Left ventricle myocardium inferior (tissue), 1 donor: ENCODE measurements at places on chromosomes 11 and 22.

GRCh38 chr11:34194576-34195335, 89.3 kb downstream of the NAT10 start:
- no peak for DNase-seq

GRCh38 chr22:19636696-19637407, 77.5 kb upstream of the SEPTIN5 start:
- no peak for DNase-seq

GRCh38 chr11:117917591-117918151, 11.5 kb downstream of the TMPRSS13 start:
- DNase-seq = no peak

GRCh38 chr22:37566903-37567798, 6.9 kb downstream of the CDC42EP1 start:
- peak; percentile 76 for DNase-seq

DNA sequence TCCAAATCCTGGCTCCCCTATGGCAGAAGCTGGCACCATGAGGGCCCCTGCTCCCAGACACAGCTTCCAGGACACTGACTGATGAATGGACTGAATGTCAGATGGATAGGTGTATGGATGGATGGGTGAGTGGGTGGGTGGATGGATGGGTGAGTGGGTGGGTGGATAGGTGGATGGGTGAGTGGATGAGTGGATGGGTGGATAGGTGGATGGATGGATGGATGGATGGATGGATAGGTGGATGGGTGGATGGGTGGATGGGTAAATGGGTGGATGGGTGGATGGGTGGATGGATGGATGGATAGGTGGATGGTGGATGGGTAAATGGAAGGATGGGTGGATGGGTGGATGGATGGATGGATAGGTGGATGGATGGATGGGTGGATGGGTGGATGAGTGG, 4.3 kb downstream of the FGF3 start:
- no peak for DNase-seq

DNA sequence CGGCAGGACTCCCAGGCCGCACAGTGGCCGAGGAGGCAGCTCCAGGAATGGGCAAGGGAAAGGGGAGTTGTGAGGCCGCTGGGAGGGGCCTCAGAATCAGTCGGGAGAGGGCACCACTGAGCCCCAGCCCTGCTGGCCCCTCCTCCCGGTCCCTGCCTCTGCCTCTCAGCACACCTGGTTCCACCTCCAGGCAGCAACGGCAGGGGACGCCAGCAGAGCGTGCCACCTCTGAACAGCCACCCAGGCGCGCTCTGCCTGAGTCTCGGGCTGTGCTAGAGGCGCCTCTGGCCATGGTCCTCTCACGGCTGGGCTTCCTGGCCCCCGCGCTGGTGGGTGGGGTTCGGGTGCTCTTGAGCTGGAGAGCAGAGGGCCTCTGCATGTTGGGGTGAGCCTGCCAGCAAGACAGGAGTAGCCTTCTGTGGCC, 33.0 kb downstream of the MOB2 start:
- no peak for DNase-seq

- DNase-seq = no peak
Observed at GRCh38 chr11:132579634-132580327, 952.5 kb downstream of the OPCML start.

DNA sequence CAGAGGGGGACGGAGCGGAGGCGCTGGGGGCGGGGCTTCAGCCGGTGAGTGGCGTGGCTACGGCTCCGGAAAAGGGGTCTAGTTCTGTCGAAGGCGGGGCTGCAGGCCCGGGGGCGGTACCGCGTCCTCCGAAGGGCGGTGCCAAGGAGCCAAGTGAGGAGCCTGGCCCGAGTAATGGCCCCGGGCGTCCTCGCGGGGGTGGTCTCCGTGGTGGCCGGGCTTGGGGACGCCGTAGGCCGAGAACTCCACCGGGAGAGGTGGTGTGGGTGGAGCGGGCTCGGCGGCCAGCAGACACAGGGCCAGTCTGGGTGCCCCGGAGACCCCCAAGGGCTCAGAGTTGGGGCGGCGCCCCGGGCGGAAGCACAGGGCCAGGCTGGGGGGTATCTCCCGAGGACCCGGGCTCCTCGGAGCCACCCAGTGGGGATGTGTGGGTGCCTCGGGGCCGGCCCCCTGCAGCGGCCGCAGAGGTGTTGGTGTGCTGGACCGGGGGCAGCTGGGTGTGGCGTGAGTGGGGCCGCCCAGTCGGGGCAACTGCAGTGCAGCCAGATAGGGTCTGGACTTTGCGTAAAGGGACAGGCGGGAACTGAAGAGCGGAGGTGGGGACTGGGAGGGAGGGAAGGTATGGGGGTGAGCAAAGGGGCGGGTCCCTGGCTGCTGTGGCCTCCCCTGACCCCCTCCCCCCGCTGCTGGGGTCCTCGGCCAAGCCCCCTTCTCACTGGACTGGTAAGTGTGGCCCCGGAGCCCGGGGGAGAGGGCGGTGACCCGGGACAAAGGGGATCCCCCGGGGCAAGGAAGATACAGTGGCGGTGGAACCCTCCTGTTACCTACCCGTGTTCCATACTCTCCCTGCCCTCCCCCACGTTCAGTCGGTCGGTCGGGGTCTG, 838 bp downstream of the FKBP2 start:
- DNase-seq = peak; percentile 51

GRCh38 chr11:46535688-46536087, 58.1 kb downstream of the AMBRA1 start:
- no peak for DNase-seq

GRCh38 chr11:95296621-95297025, 65.6 kb upstream of the SESN3 start:
- no peak for DNase-seq

DNA sequence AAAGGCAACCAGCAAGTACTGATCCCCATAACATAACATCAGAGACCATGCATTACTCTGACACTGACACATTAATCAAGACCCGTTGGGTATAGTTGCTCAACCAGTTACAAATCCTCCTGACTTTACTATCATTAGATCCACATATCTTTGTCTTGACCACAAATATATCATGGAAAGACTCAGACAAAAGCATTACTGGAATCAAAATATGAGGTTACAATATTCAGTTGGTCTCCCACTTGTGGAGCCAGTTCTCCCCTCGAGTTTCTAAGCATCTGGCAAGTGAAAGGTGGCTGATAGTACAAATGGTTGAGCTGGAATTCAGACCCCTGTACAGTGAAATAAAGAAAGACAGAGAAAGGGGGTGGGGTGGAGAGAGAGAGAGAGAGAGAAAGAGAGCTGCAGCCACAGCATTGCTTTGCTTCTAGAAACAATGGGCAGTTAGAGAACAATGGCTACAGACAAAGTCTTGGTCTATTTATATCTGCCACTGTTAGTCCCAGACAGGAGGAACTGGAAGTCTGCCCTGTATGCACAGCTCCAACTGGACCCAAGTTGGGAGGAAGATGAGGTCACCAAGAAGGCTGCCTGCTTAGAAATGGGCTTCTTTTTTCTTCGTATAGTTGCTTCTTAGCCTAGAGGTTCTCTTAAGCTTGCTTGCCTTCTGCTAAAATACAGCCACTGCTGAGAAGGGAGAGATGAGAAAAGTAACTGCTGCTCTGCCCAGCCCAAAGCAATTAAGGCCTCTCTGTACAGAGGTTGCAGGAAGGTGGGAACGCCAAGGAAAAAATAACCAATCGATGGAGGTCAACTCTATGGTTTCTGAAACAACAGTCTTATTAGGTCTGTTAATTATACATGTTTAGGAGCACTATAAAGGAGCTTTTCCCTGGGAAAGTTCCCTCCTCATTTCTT, 85.5 kb downstream of the ETS1 start:
- DNase-seq = peak; percentile 50

DNA sequence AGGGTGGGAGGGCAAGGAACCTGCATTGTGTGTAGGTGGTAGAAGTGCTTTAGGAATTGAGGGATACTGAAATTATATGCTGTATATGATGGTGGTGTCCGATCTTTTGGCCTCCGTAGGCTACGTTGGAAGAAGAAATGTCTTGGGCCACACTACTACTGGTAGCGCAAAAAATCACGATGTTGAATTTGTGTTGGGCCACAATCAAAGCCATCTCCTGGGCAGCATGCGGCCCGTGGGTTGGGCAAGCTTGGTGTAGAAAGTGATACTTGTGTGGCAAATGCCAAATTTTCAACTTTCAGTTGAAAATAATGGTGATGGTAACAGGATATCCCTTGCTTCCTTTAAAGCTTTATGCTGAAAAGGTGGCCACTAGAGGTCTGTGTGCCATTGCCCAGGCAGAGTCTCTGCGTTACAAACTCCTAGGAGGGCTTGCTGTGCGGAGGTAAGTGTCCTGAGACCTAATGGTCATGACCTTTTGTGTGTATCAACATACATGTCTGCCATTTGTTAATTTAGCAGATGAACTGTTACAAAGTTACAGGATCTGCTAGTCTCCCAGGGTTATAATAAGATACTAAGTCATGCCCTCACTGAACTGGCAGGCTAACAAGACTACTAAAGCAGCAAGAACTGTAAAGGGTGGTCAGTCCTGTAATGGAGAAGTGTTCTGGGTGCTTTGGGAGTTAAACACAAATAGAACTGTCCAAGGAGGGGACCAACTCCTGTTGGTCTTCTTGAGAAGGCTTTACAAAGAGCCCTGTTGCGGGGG, 2.9 kb downstream of the RPS3 start:
- no peak for DNase-seq

GRCh38 chr11:44674809-44675208, 52.0 kb upstream of the TSPAN18 start:
- DNase-seq = no peak

- no peak for DNase-seq
Observed at GRCh38 chr11:71914617-71915189, 13.7 kb downstream of the XNDC1N start.

DNA sequence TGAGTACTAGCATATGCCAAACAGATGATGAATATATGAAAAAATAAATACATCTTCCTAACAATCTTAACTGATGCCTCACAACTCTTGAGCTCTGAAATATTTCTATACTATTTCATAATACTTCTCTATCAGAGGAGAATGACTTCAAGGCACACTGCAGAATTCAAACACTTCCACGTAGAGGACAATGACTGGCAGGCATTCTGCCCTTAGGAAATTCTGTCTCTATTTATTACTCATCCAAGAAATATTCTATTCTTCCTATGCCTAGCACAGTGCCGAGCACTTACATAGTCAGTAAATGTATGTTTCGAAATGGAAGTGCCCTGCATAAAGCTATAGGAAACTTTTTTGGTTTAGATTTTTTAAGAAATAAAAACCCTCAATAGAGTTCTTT, 809.1 kb downstream of the DLG2 start:
- DNase-seq = no peak
